ENCODE measurements at places on chromosomes 5 and 9.

DNA sequence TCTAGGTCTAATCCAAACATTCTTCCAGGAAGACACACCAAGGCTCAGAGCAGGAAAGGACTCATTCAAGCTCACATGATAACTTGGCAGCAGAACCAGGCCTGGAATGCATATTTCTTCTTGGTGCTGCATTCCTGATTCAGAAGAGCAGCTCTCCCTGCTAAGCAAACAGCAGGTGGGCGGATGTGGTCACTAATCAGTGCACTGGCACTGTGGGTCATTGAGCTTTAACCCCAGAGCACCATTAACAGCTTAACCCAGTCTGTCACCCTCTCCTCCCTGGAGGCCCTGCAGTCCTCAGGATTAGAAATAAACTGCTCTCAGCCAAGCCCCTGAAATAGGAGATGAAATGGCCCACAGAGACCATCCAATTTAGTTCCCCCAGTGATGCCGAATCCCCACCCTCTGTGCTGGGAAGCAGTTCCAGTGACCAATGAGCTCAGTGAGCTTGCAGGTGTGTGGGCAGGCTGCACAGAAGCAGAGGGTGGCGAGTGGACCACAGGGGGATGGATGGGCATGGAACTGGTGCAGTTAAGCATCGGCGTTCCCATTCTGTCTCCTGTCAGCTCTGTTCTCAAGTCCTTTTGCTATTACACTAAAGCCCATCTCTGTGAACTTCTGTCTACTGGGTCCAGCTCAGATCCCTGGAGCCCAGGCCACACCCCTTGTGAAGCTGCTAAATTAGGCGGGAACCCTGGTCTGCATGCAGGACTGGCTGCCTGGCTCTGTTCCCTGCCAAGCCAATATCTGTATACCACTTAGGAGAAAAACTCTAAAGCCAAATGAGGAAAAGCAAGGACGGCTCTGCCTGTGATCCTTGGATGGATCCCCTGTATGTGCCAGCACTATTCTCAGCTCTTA is 16.6 kb upstream of the MEGF9 start:
- DNase-seq: no peak

DNA sequence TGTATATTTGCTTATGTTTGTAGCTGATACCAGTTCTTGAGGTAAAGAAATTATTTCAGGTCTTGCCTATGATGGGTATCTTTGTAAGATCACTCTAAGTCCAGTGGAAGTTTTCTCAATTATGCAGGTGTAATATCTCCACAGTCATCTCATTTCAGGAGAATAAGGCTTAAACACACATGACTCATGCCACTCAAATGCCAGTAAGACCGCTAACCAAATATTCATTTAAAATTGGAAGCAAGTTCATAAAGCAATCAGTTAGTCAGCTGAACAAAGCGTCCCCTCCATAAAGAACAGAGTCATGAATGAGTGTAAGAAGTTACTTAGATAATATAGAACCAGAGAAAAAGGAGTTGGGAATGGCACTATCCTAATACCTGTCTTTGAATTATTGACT is 248.7 kb downstream of the LURAP1L start:
- DNase-seq: no peak

DNA sequence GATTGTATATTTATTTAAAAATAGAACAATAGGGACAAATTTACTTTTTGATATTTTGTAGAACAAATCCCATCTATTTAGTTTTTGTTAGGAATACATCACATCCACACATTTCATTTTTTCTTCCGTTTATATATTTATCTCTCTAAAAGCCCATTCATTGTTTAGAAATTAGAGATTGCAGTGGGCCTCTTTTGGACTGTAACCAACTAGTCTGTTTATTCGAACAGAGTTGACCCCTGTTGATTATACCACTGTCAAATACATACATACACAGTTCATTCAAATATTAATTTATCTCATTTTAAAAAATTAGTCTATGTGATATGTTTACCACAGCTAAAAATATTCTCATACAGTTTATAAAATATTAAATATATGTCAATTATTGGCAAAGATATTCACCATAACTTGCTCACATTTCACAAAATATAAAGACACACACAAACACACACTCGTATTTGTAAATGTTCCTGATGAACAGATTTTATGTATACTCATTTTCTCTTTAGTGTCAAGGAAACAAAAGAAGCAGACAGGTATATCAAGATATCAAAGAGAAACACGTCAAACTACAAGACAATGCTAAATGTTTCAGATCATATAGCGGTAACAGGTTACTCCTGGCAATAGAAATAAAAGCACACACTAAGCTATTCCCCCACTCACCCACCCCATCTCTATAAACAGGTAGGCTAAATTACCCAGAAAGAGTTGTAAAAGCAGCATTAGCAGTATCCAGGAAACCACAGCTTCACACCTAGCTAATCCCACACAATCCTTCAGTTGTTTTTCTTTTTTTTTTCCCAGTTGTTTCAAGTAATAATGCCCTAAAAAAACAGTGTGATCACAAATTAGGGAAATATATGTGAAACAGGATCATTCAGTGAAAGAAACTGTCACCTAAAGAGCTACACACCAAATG is 283.9 kb downstream of the ADAMTS6 start:
- DNase-seq: no peak

DNA sequence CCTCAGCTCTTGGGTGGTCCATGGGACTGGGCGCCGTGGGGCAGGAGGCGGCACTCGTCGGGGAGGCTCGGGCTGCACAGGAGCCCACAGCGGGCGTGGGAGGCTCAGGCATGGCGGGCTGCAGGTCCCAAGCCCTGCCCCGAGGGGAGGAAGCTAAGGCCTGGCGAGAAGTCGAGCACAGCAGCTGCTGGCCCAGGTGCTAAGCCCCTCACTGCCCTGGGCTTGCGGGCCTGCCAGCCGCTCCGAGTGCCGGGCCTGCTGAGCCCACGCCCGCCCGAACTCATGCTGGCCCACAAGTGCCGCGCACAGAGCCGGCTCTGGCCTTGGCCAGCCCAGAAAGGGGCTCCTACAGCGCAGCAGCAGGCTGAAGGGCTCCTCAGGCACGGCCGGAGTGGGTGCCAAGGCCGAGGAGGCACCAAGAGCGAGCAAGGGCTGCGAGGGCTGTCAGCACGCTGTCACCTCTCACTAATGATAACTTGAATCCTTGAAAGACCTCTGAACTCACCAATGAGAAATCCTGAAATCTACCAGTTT is 1506.8 kb upstream of the WWC1 start:
- no peak for DNase-seq

- no peak for DNase-seq
Measured at GRCh38 chr5:14996997-14997396, 125.4 kb upstream of the ANKH start.

DNA sequence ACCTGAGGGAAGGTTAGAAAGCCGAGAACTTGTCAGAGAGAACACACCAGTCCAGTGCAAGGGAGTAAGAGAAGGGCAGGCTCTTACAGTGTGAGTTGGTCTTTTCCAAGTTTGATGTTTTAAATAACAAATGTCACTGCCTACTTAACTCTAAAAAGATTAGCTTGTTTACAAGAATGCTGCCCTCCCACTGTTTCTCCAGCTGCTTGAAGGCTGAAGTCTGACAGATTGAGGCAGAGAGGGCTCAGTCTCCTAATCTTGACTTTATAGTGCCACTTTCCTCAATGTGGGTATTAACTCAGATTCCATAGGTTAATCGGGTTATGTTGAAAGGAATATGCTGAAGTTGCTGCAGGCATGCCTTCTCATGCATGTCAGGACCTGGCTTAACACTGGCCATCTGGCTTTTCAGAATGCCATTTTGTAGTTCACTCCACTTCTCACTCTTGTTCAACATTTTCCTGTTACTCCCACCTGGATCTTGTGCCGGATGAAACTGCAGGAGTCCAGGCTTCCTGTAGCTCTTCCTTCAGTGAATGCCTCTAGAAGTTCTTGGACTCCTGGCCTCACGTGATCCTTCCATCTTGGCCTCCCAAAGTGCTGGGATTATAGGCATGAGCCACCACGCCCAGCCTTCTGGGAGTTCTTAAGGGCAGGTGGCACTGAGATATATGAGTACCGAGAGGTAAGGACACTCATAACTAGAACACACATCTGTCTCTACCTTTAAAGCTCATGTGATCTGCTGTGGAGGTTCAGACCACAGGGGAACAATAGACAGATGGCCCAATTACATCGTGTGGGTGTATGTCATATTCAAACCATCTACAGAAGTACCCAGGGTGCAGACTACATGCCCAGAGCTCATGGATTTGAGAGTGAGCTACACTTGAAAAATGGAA is 249.7 kb downstream of the ARHGAP26 start:
- no peak for DNase-seq

- no peak for DNase-seq
Measured at GRCh38 chr5:124706051-124706450, 40.4 kb downstream of the ZNF608 start.

GRCh38 chr5:87640902-87641301 is 228.2 kb upstream of the CCNH start:
- no peak for DNase-seq

- DNase-seq: no peak
Measured at GRCh38 chr9:94855903-94856302, 129.4 kb downstream of the AOPEP start.

- no peak for DNase-seq
Measured at GRCh38 chr5:139740992-139741672, 54.5 kb upstream of the PSD2 start.

DNA sequence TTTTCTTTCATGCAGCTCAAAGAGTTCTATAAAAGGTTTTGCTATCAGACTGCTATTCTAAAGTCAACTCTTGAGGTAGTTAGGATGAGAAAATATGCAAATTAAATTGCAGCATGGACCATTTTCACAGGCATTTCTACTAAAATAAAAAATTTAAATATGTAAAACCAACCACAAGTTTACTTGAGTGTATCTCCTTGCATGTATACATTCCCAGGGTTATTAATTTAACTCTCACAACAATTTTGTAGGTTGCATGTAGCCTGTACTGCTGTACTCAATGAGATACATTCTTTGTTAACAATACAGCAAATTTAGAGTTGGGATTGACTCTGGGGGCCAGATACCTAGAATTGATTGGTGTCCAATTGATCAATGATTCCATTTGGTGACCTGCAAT is 265.8 kb downstream of the MED10 start:
- no peak for DNase-seq

DNA sequence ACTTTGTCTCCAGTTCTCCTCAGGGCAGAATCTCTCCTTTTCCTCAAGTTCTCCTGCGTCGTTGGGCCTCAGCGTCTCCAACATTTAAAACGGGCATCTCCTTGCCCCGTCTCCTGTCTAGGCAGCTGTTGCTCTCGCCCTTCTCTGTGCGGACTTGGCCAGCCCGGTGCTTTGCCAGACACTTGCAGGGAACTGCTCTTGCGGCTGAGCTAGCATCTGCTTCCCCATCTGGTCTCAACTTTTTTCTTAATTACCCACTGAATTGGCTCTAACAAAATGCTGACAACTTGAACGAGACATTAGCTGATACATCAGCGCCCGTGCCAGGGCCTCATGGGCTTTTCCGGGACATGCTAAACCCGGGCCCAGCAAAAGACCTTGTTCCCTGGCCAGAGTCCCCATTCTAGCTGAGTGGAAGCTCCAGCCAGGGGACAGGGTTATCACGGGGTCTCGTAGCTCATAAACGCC is 25.1 kb downstream of the ZNF618 start:
- DNase-seq: no peak

DNA sequence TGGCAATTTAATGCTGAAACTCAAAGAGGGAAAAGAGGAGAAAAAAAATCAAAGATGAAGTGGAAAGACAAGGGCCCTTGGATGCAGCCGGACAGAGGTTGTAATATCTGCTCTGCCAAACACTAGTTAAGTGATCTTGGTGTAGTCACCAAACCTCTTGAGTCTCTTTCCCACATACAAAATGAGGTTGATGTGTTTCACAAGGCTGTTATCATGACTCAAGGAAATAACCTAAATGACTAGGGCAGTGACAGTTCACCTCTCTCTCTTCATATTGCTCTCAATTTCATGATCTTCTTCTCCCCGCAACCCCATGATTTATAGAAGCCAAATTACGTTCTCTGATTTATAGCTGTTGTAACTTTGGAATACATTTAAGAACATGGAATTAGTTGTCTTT is 44.9 kb downstream of the PIK3R1 start:
- DNase-seq: no peak

DNA sequence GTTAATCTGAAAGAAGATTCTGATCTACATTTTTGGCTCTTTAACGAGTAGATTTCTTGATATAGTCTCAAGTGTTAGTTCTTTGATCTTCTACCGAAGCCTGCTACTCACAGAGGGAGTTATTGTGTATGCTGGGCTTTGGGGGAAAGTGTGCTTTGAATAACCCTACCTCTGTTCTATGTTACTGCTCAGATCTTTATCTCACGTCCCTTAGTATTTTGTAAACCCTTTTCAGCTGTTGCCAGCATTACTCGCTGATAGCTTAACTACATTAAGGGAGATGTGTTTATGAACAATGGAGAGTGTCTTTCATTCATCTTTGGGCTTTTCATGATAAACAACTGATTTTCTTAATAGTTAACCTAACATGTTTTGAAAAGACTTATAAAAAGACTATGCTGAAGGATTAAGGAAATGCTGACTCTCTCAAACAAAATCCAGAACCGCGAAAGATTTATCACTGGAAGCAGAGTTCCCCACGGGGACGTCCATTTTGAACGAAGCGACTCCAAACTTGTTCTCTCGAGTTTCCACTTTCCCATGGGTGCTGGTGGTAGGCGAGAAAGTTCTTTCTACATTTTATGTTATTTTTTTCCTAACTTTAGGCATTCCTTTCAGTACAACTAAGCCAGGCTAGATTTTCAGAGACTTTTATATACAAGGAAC is 27.9 kb upstream of the ALDH1A1 start:
- DNase-seq: no peak

DNA sequence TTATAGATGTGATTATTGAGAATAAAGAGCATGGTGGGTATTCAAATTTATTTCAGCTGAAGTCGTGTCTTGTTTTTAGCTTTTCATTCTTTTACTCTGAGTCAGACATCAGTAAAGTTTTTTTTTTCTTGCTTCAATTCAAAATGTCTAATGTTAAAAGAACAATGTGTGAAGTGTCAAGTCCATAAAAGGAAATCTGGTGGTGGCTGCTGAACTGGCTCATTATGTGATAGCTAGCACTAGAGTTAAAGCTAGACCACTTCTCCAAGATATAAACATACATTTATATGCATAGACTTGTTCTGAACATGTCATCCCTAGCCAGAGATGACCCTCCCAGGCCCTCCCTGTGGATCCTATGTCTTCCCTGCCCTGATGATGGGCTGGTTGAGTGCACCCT is 338.3 kb downstream of the RAB3C start:
- DNase-seq: no peak

DNA sequence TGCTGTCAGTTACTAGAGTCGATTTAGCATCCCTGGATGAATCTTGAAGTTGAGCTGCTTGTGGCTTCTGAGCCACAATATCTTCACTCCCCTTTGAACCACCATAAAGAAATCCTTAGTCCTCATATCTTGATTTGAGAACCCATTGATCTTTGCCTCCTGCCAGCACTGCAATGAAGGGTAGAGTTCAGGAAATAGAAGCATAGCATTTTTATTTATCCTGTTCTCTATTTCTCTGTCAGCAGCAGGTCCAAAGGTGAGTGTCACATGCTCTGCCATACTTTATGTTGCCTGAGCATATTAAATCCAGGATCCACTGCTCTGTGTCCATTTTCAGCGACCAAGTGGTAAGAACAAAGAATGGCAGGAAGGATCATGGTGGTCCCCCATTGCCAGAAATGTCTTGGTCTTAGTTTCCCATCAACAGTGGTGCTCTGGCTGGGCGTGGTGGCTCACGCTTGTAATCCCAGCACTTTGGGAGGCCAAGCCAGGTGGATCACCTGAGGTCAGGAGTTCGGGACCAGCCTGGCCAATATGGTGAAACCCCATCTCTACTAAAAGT is 80.2 kb upstream of the PANK3 start:
- DNase-seq: no peak
